Left lung (tissue), 14 donors: ENCODE measurements at places on chromosomes 6 and 20. TPM values are rescaled to one million over a fixed set of nuclear protein-coding genes. Genes with fewer than 3 reads are reported as not detected.

Gene SNAI1
- 7.8 TPM for polyA plus RNA-seq

DNA sequence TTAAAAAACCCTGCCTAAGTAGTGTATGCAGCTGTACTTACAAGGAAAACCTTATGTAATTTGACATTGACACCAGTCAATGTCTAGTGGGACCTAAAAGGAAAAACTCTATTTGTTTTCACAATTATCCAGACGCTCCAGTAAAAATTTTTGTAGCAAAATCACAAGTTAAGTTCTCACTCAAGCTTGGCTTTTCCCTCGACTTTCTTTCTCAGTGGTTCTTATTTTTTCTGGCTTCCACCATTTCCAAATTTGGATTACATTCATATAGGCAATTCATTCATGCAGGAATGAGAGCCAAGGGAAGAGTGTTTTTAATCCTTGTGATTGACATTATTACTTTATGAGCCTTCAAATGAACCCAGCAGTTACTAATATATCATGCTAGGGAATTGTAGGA, 66.0 kb upstream of the ADGRG6 start:
- no peak for DNase-seq

GRCh38 chr6:129030215-129030614, 147.3 kb downstream of the LAMA2 start:
- DNase-seq, result no peak

DNA sequence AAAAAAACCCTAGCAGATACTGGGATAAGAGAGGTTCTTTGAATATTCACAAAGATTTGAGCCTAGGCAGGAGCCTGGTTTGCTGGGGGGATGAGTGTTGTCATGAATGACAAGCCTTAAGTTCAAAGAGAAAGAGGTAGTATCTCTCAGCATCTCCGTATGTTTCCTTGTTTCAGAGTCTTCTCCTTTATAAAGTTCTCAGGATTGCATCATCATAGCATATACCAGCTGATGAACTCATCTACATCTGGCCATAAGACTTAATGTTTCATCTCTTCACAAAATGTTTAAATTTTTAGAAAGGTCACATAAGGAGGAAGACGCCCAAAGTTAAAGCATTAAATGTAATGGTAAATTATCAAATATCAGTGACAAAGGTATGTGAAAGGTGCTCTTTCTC, 17.1 kb downstream of the DEFB114 start:
- DNase-seq, result no peak

Gene SMOC2
- polyA plus RNA-seq, result 9.5 TPM

DNA sequence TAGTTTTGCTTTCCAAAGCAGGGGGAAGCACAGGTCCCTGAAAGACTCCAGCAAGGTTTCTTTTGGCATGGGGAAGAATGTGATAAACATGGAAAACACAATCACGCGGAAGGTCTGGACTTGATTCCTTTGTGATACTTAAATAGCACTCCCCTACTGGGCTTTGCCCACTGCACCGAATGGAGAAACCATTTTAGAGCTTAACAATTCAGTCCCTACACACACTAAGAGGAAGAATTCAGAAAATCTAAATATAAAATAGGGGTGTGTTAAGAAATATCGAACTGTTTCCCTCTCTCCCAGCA, 71.4 kb upstream of the NHSL1 start:
- DNase-seq, result no peak

Gene HSPA12B
- 31.8 TPM for polyA plus RNA-seq

- DNase-seq, result no peak
Observed at GRCh38 chr6:163008186-163008585, 280.4 kb downstream of the PACRG start.

DNA sequence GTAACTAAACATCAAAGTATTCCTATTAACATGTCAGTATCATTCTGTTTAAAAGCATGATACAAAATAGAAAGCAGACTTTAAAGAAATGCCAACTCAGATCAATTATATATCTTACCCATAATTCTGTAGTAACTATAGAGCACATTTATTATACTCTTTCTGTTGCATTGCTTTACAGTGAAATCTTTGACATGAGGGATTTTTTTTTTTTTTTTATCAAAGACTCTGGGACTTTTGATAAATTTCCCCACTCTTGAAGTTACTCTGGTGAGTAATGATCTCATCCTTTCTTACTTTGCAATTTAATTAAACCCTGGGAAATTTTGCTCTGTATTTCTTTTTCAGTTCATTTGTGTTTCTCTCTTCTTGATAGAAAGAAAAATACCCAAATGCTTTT, 17.4 kb downstream of the ADGRF4 start:
- no peak for DNase-seq

Gene MYT1
- polyA plus RNA-seq, result 0.42 TPM

Gene CST4
- polyA plus RNA-seq, result not detected

DNA sequence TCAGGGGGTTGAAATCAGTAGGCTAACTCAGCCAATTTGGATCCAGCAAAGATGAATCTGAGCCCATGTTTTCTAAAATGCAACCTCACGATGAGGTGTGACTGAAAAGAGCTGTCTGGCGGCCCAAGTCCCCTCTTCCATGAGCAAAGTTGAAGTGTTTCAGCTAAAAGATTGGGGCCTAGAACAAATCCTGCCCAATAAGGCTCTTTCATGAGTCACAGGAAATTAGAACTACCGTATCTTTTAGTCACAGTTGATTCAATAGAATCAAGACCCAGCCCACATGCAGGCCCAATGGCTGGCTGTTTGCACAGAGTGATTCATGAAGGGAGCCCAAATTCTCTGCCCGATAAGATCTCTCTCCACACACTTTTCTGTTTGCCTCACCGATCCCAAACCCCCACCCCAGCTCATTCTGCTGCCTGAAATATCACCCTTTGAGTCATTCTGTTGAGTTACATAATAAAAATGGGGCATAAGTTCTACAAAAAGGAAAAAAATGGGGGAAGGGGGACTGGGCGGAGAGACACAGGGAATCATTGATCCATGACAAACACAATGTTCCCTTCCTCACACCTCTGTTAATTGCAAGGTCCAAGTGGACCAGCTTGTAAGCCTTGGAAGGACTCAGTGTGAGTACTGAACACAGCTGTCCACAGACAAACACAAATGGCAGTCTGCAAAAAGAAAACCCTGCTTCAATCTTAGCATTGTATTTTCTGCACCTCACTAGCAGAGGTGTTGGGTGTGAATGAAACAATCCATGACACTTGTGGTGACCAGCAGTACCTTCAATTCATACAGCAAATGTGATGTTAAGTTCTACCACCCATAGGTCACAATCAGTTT, 13.8 kb downstream of the FOXQ1 start:
- DNase-seq, result peak; percentile 97

DNA sequence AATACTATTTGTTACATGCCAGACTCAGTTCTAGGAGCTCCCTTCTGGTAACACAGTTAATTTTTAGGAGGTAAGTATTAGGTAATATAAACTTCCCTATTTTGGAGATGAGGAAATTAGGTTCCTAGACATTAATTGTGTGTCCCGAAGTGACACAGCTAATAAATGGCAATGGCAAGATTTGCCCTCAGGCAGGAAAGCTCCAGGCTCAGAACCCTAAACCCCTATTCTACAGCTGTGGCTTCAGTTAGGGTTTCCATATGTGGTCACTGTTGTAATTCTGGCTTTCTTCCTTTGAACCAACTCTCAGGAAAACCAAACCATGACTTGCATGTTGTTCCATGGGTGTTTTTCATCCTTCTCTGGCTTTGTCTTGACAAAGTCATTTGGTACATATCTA, 188.2 kb downstream of the PLCB1 start:
- DNase-seq, result no peak

Gene HEY2
- polyA plus RNA-seq, result 1.1 TPM

Gene ZNF165
- polyA plus RNA-seq, result 3.0 TPM

DNA sequence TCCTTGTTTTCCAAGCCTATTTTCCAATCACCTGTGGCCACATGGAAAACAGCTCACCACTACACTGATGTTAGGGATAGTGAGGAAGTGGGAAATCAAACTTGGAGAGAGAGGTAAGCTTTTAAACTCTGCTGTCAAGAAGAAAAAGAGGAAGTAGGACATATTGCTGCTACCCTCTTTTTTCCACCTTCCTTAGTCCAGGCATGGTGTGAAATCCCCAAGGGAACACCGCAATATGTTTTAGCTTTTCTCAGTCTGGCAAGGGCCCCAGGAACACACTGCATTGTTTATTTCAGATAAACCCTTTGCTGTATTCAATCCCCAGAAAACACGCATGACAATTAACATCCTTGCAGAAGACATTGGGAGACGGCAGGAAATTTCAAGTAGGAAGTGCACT, 61.3 kb downstream of the HS3ST5 start:
- DNase-seq, result no peak

Gene THBS2
- polyA plus RNA-seq, result 6.4 TPM

- no peak for DNase-seq
Observed at GRCh38 chr20:50484271-50484976, 25.8 kb upstream of the PTPN1 start.

GRCh38 chr6:3843379-3844096, 5.6 kb upstream of the FAM50B start:
- no peak for DNase-seq

- DNase-seq, result peak; percentile 32
Observed at GRCh38 chr6:126812651-126813050, 305.8 kb upstream of the RSPO3 start.

Gene FAM184A
- 103 TPM for polyA plus RNA-seq

- DNase-seq, result peak; percentile 49
Observed at GRCh38 chr6:48765352-48765961, 654.5 kb upstream of the PTCHD4 start.

DNA sequence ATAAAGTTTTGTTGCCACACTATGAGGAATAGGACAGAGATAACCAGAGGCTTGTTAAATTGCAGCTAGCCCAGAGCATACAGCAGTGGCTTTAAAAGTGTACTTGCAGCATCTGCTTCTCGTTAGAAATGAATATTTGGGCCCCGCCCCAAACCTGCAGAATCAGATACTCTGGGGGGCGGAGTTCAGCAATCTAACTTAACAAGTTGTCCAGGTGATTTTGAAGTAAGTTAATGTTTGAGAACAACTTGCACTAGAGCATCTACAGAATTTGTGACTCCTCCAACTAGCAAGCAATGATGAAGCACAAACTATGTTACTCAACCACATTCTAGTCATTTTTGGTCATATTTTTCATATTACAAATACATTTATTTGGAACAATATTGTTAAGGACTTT, 10.6 kb upstream of the SUPT3H start:
- DNase-seq, result no peak

DNA sequence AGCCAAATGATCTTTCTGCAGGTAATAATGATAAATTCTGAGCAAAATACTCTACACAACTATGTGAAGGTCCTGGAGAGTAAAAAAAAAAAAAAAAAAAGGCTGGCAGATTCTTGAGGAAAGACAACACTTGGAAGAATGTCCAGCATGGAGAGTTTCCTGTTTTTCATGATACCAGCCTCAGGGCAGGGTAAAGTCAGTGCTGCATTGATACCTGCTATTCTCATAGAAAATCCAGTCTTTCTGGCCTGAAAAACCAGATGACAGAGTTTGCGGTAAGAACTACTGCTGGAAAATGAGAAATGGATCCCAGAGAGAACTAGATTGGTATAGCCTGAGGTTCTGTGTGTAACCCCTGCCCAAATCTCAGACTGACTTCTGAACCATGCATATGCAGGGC, 89.1 kb downstream of the AFG1L start:
- no peak for DNase-seq

DNA sequence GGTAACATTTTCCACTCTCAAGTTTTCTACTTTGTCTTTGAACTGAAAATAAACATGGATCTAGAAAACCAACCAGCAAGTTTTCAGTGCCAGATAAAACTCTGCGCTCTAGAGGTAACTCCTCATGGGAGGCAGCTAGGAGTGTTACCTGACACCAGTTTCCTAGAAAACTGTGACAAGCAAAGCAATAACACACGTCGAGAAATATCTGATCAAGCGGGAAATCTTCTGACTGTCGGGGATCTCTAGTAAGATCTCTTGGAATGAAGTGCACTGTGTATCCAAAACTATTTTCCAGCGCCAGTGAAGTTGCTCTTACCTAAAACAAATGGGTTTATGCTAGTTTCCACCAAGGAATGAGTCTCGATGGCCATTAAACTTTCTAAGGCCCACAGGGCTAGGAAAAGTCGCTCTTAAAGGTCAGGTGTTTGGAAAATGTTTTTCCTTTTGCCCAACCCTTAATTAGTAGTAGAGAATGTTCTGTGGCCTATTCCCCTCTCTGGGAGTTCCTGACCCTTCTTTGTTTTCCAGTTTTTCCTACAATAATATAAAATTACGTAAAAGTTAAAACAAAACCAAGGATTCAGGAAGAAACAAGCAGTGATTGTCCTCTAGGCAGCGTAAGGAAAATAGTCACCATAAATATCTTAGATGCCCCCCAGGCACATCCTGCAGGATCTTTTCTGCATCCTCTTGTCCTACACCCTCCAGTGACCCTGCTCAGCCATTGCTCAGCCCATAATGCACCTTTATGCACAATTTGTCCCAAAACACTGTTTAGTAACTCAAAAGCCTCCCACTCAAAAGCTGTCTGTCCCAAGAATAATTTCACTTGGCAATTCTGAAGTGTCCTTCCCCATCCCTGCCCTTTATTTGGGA, 137.7 kb upstream of the AKAP12 start:
- no peak for DNase-seq

DNA sequence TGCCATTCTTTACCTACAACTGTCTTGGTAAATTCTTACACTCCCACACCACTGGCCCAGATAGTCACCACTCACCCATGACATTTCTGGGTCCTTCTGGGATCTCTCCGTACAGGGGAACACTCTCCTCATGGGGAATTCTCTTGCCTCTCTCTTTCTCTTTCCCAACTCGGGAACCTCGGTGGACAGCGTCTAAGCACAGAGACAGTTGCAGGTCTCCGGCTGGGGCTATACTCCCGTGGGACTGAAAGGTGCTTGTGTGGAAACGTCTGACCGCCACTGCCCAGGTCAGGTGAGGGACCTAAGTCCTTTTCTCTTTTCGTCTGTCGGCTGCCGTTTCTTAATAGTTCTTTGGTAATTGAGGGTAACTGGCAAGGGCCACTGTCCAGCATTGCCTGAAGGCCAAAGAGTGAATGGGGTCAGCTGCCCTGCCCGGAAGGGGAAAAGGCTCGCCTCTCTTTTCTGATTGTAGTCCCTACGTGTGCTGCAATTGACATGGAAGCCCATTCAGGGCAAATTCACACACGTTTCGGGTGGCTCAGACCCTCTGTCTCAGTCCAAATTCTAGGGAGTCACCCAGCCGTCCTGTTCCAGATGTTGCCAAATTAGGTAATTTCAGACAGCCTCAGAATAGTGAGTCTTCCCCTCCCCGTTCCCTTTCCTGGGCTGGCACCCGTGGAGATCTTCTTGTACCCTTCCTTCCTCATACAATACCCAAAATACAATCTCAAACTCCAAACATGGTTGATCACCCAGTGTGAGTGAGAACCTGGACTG, 31.2 kb upstream of the RIPK1 start:
- no peak for DNase-seq

DNA sequence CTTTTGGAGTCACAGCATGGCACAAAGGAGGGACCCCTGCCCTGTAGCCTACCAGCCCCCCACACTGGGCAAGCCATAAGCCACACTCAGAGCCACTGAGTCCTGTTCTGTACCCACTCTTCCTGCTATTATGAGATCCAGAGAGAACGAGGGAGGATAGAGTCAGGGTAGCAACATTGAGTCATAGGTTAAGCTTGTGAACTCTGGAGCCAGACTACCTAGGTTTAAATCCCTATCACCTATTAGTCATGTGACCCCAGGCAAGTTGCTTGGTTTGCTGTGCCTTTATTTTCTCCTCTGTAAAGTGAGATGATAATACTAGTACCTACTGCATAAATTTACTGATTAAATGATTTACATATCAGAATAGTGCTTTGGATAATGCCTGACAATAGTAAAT, 540 bp downstream of the CNBD2 start:
- no peak for DNase-seq

Gene MYO6
- polyA plus RNA-seq, result 29.6 TPM

- DNase-seq, result no peak
Observed at GRCh38 chr6:168935628-168936010, 318.0 kb downstream of the THBS2 start.
